SIG-M5 (cell line): ENCODE measurements at places on chromosomes 2 and 18.

- no peak for DNase-seq
Measured at GRCh38 chr2:120773186-120773800, 37.6 kb downstream of the GLI2 start.

- no peak for DNase-seq
Measured at GRCh38 chr18:67456711-67457110, 59.8 kb downstream of the DSEL start.

DNA sequence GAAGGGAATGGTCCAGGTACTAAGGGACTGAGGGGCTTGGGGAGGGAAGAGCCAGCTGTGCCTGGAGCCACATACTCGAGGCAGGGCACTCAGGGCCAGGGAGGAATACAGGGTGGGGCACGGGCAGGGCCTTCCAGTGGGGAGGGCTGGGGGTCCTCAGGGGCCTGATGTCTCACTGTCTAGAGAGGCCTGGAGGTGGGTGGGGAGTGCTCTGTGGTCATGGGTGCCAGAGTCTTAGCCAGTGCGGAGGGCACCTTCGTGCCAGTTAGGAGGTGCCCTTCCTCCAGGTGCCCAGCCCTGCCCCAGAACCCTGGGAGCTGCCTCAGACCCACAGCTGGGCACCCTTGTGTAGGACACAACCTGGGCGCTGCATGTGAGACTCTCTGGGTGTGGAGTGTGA lies 81.2 kb downstream of the SMAD7 start:
- DNase-seq: no peak

- no peak for DNase-seq
Measured at GRCh38 chr18:48781988-48782363, 168.8 kb downstream of the SMAD7 start.

DNA sequence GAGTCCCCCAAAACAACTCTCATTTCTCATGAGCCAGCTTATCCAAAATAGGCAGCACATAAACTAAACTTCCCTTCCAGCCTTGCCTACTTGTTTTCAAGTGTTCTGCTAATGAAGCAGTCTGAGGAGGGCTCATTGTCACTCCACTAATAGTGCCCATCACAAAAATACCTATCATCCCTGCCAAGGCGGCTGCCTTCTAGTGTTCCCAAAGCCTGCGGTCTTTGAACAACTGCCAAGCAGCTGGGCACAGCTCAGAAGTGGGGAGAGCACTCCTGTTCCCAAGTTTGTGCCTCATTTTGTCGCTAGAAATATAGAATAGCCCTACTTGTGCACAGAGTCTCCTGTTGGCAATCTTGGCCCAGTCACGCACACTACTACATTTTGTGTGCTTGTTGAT lies 50.3 kb downstream of the DTNA start:
- no peak for DNase-seq

DNA sequence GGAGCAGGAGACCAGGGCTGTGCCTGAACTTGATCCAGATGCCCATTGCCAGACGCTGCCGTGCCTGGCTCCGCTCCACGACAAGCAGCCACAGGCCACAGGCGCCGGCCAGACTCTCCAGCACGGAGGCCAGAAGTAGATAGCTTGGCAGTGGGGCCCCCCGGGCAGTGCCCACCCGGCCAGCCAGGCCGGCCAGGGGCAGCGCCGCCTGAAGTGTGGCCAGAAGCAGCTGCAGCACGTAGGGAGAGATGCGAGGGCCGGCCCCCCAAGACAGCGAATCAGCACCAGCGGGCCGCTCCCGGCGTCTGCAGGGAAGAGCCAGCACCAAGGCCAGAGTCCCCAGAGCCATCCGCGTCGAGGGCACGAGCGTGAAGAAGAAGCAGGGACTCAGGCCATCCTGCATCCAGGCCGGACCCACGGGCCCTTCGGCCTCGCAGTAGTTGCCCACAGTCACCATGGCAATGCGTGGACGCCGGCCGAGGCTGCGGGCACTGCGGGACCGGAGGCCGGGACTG lies 484 bp downstream of the ABCB6 start:
- no peak for DNase-seq

DNA sequence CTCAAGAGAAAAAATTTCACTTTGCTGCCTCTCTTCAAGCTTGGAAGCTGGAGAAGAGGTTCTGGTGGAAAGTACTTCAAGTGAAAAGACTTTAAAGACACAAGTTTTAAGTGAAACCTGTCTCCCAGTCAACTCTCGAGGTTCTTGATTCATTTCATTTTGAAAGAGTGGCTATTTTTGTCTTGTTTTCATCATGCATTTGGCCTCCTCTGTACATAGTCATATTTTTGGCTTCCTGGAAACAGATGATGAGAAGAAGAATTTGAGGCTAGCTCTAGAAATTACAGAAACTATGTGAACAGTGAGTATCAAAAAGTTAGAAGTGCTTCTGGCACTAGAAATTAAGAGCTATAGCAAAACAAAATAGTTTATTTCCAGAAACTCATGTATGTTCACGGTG lies 124.8 kb downstream of the DTNA start:
- no peak for DNase-seq

- no peak for DNase-seq
Measured at GRCh38 chr2:219719521-219719920, 92.1 kb downstream of the SLC4A3 start.

GRCh38 chr18:26255695-26256622 lies 29.7 kb downstream of the TAF4B start:
- DNase-seq: no peak

DNA sequence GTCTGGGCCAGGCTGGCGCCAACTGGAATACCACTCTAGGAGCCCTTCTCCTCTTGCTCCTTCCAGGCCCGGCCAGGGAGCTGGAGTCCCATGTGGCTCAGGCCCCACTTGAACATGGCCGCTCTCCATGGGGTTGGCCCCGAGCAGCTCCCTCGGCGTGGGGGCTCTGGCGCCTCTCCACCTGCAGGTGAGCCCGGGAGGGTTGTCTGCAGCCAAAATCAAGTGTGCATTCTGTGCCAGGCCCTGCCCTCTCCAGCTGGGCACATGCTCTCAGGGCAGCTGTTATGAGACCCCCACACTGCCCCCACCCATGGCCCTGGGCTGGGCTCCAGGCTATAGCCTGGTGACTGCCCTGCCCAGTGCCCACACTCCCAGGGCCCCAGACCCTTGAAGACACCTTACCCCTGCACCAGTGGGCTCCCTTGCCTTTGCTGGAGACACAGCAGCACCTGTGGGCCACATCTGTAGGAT lies 45.8 kb upstream of the HS6ST1 start:
- DNase-seq: no peak

GRCh38 chr2:152115952-152116351 lies 17.1 kb upstream of the CACNB4 start:
- DNase-seq: no peak

- no peak for DNase-seq
Measured at GRCh38 chr2:5175231-5175630, 517.0 kb upstream of the SOX11 start.

- DNase-seq: no peak
Measured at GRCh38 chr2:100262555-100263320, 59.6 kb downstream of the LONRF2 start.

GRCh38 chr2:205496370-205496769 lies 185.9 kb upstream of the NRP2 start:
- DNase-seq: no peak

GRCh38 chr2:112790305-112790704 lies 6.0 kb upstream of the IL1A start:
- no peak for DNase-seq

GRCh38 chr2:49306925-49307324 lies 152.6 kb upstream of the FSHR start:
- no peak for DNase-seq

- no peak for DNase-seq
Measured at GRCh38 chr2:170766693-170767092, 3.5 kb upstream of the ERICH2 start.
